Activated gamma-delta T cell (primary cell): ENCODE measurements at places on chromosomes 11 and 22.

DNA sequence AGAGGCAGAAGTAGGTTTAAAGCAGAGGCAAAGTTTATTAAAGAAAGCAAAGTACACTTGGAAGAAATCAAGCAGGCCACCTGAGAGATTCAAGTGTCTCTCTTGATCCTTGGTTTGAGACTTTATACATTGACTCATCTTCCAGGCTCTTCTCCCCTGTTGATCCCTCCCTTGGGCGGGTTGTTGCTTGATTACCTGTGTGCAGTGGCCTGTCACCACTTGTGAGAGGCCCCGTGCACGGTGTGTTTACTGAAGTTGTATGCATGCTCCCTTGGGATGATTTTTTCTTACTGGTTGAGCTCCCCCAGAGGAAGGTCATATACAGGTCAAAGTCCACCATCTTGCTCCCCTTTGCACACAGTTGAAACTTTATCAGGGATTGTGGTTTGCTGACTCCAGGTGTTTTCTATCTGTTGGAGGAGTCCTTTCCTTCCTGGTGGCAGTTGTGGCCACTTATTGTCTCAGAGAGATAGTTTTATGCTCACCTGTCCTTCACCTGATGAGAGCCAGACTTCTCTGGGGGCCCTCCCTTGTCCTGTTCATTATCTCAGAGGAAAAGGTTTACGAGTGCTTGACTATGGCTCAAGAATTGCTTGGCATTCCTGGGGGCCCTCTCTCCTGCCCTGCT, 16.3 kb upstream of the RBMXL2 start:
- DNase-seq: no peak

DNA sequence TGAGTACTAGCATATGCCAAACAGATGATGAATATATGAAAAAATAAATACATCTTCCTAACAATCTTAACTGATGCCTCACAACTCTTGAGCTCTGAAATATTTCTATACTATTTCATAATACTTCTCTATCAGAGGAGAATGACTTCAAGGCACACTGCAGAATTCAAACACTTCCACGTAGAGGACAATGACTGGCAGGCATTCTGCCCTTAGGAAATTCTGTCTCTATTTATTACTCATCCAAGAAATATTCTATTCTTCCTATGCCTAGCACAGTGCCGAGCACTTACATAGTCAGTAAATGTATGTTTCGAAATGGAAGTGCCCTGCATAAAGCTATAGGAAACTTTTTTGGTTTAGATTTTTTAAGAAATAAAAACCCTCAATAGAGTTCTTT, 809.1 kb downstream of the DLG2 start:
- no peak for DNase-seq

DNA sequence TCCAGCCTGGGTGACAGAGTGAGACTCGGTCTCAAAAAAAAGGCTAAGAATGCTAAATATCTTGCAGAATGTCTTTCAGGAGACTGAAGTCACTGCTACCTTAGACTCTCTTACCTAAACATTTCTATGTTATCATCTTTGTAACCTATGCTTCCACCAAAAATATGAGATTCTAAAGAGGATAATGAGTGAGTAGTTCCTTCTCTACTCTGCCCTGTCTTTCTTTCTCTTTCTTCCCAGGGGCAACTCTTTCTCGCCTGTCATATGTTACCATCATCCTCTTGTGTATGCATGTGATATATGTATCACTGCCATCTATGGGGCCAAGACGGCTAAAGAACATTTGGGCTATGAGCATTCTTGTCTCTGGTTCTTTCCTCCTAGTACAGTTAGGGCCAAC, 9.0 kb upstream of the RASSF10 start:
- no peak for DNase-seq

DNA sequence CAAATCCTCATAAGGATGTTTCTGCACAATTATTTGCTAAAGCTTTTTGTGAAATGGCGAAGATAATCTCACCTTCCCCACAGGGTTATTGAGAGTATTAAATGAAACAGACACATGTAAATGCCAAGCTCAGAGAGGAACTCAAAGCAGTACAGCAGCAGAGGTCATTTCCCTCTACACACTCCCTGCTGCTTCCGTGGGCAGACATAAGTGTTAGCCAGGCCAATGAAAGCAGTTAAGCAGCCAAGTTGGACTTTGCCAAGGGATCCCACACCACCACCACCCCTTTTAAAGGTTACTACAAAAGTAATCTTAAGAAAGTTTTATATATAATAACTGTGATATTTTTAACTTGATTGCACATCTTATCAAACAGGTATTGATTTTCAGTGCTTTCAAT, 4.0 kb upstream of the FAM111A start:
- DNase-seq: no peak

GRCh38 chr22:49724893-49725489, 102.7 kb downstream of the BRD1 start:
- peak; percentile 36 for DNase-seq

DNA sequence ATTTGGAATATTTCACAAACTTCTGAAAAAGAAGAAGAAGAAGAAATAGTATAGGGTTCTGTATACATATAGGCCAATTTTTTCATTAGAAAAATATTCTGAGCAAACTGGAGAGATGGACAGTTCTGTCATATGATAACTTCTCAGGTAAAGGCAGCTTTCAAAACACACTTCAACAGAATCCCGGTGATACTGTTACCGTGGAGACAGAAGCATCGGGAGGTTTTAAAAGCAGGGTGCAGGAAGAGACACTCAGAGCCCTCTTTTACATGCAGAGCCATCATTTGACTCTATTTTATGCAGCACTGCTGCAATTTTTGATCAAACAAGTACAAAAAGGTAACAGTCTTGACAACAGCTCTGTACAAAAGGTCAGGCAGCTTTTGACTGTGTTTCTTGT, 1785.4 kb downstream of the LRRC4C start:
- no peak for DNase-seq

DNA sequence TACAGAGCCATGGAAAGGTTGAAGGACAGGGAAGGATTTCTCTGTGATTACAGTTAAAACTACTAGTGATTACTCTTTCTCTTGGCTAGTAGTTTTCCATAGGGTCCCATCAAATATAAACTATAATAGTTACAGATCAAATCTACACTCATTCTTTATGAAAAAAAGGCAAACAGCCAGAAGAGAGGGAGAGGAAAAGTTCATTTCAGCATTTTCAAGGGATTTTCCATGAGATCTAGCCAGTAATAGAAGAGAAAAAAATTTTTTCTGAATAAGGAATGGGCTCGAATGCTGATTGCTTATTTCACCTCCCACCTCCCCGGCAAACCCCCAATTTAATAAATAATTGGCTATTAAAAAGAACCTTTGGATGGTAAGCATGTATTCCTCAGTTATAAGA, 74.8 kb upstream of the BLID start:
- no peak for DNase-seq

DNA sequence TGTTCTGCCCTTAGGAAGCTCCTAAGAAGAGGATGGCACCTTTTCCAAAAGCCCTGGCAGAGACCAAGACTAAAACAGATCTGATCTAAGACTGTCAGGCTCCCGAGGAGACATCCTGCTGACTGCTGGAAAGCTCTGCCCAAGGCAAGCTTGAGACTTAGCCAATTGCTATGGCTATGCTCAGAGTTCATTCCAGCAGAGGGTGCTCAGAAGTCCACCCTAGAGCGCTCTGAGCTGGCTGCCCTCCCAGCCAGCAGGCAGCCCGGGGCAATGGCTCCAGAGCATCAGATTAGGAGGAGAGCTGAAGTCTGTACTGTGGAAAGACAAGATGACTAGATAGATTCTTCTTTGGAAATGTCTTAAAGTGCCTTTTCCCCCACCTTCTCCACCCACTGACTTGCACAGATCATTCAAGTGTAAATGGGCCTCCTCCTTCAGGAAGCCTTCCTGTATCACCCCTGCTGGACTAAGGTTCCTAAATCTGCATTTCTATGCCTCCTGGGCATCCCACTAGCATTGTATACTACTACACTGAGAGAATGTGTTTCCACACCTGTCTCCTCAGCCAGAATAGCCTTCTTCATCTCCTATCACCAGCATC, 23.4 kb downstream of the LRRC55 start:
- no peak for DNase-seq

DNA sequence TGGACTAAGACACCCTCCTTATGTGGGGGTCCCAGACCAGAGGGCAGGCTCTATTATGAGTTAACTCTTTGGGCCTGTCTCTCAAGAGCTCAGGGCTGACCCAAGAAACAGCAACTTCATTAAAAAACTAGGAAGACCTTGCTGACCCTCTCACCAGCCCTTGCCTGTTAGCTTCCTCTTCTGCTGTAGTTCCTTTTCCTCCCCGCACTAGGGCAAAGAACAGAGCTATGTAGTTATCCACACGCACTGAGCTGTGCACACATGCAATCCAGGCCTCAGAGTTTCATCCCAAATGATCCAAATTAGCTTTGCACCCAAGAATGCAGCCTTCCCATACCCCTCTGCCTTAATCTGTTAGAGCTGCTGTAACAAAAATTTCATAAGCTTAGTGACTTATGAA, 539.6 kb upstream of the CADM1 start:
- no peak for DNase-seq

- DNase-seq: no peak
Measured at GRCh38 chr22:19942157-19943081, 801 bp upstream of the TXNRD2 start.

GRCh38 chr11:108959105-108959761, 294.4 kb downstream of the DDX10 start:
- DNase-seq: no peak

- DNase-seq: no peak
Measured at GRCh38 chr11:72354356-72355115, 79.8 kb downstream of the CLPB start.

DNA sequence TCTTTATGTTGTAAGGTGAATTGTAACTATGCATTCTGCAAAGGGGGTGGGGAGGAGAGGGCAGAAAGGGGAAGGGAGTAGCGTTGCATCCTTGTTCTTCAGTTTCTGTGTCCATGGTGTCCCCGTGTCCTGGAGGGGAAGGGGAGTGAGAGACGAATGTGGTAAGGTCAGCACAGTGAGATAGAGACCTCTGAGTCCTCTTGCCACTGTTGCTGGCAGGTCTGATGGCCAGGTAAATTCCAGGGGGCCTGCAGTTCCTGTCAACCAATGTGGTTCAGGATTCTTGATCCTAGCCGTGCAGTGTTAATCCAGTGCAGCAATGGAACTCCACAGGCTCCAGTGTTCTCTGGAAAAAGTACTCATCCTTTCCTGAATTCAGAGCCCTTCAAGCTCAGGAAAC, 14.6 kb upstream of the ADSL start:
- DNase-seq: no peak

DNA sequence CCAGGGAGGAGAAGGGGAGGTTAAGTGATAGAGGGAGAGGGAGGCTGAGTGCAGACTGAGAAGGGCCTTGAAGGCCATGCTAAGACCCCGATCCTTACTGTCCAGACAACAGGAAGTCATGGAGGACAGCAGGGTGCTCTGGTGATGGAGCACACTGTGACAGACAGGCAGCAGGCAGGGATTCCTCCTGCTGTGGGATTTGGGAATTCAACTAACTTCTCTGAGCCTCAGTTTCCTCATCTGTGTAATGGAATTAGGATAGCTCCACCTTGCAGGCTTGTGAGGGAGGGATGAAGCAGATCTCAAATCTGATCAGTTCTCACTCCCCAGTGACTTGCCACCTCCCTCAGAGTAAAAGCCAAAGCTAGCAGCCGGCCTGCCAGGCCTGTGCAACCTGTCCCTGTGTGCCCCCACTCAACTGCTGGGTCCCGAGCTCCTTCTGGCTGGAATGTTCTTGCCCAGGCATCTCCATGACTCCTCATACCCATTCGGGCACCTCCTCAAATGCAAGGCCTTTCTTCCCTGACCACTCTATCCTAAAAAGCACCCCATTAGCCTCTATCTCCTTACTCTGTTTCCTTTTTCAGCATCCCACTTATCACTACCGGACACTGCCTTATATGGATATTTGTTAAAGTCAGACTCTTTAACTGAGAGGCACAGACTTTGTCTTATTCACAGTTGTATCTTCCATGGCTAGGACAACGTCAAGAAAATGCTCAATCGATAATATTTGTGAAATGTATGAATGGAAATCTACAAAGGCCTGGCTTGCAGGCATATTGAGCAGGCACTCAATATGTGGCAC, 9.5 kb downstream of the ARAP1 start:
- DNase-seq: no peak

DNA sequence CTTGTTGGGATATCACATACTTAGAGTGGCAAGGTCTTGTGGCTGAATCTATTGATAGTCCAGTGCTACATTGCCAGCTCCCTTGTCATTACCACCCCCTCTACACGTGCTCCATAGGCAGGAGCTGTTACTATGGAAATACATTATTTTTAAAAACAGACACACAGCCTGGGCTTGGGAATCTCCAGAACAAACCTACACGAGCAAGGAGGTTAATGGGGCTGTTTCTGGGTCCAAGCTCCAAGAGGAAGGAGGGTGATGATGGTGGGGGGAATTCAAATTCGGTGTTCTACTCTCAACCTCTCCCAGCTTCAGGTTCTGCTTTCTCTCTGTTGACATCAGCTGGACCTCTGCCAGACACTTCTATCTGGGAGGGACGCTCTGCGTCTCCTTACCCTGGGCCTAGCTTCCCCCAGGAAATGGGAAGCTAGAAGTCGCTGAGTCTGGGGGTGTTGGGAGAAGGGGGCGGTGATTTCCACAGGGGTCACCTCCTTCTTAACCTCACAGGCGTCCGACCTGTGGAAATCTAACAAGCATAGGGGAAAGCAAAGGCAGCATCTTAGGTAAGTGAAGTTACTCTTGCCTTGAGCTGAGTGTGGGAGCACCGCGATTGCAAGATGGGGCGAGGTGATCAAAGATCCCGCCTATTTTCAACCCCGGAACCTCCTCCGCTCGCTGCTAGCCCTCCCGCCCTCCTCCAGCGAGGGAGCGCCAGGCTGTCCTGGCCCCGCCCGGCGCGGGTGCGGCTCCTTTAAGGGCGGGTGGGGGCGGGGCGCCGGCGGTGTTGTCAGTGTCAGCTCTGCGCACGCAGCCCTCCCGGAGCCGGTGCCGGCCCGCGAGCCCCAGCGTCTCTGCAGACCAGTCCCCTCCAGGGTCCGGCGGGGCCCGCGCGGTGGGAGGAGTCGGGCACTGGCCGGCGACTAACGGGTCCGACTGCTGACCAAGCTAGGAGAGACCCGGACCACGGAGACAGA, at the start of gene C2CD2L:
Gene C2CD2L, plus strand, starts transcription at position 781 of the 974 bp plus-strand sequence. CDS start 398 bp downstream, outside the sequence.
- DNase-seq: peak; percentile 82

- DNase-seq: no peak
Measured at GRCh38 chr11:86673055-86673843, 833 bp upstream of the ME3 start.

- DNase-seq: no peak
Measured at GRCh38 chr11:82792319-82792718, 58.7 kb upstream of the FAM181B start.

- no peak for DNase-seq
Measured at GRCh38 chr22:48918585-48919186, 909.0 kb downstream of the BRD1 start.

- no peak for DNase-seq
Measured at GRCh38 chr11:27303903-27304302, 59.1 kb downstream of the CCDC34 start.

GRCh38 chr11:45048870-45049691, 97.4 kb upstream of the PRDM11 start:
- DNase-seq: no peak

GRCh38 chr22:26584010-26584409, 5.9 kb downstream of the TPST2 start:
- no peak for DNase-seq

DNA sequence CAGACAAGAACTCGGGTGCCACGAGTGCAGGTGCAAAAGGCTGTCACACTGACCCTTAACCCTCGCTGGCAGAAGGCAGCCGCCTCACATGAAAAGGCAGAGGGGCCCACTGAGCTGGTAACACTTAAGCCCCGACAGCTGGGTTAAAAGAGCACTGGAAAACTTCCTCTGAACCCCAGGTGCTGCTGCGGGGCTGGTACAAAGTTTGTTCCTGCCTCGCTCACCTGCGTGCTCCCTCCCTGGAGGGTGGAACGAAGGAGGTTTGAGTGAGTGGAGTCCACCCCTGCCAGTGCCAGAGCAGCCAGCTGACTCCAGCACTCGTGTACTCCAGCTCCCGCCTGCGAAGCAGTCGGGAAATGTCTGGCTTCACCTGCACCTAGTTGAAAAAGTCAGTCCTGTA, 12.6 kb downstream of the SULT4A1 start:
- no peak for DNase-seq
